ENCODE measurements at places on chromosomes 2 and 18.

DNA sequence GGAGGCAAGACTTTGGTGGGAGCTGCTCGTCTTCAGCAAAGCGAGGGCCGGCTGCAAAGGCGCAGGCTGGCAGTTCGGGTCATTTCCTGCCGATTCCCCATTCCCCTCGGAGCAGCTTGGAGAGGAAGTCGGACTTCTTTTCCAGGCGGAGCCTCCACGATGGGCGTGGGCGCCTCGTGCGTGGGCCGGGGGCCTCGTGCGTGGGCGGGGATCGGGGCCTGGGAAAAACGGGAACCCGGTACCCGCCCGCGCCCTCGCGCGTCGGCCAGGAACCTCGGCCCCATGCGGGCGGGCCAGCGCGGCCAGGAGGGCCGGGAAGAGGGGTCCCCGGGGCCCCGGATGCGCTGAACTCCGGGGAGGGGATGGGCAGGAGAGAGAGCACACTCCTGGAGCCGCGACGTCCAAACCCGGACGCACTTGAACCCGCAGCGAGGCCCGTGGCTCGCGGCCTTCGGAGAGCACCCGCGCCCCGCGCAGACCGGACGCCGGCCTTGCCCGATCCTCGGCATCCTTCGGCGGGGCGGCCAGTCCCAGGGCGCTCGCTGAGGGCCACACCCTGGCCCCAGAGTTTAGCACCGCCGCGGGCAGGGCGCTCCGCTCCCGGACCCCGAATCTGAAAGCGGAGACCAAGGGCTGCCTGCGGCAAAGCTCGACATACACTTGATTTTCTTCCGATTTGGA lies 368.4 kb downstream of the MTX2 start:
- peak; percentile 44 for DNase-seq

DNA sequence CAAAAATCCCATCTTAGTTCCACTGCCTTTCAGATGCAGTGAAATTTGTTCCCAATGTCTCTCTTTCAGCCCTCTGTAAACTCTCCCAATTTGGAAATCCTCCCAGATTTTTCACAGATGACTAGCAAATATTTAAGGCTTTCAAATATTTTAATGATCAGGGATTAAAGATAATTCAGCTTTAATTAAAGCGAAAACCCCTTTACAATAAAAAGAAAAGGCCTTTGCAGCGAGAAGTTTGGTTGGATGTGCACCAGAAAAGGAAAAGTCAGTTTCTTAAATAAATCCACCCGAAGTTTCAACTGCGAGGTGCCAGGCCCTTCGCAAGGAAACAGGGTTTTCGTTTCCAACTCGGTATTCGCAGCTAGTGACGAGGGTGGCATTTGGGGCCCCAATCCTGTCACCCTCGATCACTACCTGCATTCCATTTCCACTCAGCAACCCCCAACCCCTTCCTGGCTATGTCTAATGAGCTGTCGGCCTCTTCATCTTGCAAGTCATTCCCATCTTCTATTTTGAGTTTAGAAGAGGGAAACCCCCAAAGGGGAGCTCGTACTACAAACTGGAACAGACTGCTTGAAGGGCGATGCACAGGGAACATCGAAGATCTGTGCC lies 1.5 kb downstream of the RAX start:
- no peak for DNase-seq

DNA sequence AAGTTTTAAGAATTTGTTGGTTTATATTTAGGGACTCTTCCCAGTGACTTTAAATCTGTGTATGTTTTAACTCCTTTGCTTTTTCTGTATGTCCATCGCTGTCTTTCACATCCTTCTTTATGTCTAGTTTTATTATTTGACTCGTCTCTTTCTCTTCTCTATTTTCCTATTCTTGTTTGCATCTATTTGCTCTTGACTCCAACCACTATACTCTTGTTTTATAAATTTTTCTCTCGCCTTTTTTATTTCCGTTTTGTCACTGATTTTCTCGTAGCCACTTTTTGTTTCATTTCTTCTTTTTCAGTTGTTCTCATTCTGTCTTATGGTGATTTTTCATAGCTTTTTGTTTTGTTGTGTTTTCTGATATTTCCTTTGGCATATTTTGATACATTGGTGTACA lies 170.5 kb upstream of the NETO1 start:
- no peak for DNase-seq

DNA sequence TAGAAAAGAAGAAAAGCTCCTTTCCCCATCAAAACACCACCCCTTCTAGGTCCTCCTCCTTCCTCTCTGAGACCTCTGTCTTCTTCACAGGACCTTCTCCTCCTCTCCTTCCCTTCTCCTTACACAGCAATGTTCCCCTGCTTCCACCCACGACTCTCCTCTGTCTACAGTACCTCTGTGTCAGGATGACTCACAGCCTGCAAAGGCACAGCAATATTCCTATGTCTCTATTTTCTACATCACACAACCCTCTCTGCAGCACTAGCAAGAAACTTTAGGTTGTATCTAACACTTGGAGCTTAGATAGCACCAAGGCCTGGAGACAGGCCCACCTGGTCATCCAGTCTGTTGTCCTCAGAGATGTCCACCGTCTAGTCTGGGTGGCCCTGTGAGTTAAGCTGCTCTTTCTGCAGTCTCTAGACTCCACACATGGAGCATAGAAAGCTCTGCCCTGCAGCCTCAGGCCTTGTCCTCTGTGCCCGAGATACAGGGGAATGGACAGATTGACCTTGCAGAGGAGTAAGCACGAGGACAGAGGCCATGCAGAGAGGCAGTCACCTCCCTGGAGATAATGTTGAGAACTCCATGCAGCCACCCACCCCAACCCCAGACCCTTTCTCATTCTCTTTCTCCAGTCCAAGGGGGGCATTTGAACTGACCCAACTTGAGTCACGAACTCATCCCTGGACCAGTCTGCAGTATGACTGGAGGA lies 212.0 kb downstream of the TNS1 start:
- DNase-seq: no peak

- DNase-seq: no peak
Measured at GRCh38 chr2:57050007-57050406, 866.2 kb downstream of the CCDC85A start.

GRCh38 chr2:225083276-225083675 lies 41.0 kb upstream of the DOCK10 start:
- peak; percentile 71 for DNase-seq

DNA sequence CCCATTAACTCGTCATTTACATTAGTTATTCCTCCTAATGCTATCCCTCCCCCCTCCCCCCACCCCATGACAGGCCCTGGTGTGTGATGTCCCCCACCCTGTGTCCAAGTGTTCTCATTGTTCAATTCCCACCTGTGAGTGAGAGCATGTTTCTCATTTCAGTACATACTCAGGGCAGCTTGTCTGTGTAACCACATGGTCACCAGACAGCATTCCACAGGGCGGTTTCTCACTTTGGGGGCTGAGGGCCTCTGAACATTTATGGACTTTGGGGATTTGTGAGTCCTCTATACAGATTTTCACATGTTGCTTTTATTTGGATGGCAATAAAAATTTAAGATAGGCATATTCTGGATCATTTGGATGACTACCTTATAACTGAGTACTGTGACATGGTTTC lies 84.0 kb downstream of the LYPD6B start:
- no peak for DNase-seq

DNA sequence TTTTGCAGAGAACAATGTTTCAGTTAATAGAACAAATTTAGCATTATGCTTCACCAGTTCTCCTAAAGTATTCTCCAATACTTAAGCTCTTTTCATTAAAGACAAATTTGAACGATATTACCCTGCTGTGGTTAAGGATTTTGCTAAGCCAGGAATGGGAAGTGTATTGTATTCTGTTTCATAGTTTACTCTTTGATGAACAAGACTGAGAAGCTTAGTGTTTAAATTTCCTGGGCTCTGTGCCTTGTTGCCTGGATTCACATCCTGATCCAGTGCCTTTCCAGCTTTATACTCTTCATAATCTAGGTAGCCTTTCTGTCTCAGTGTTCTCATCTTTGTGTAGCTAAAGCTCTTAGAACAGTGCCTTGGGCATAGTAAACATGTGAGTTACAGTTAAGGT lies 58.6 kb upstream of the GLS start:
- peak; percentile 4 for DNase-seq

GRCh38 chr2:99403524-99403923 lies 66.3 kb downstream of the EIF5B start:
- DNase-seq: no peak
